ENCODE measurements at places on chromosomes 16 and 17. TPM values are rescaled to one million over a fixed set of nuclear protein-coding genes. Genes with fewer than 3 reads are reported as not detected.
A peak's percentile ranks its signal among the peaks of the same experiment; 100 is the strongest.

GRCh38 chr17:61734466-61734865 lies 128.9 kb downstream of the BRIP1 start:
- DNase-seq: no peak

DNA sequence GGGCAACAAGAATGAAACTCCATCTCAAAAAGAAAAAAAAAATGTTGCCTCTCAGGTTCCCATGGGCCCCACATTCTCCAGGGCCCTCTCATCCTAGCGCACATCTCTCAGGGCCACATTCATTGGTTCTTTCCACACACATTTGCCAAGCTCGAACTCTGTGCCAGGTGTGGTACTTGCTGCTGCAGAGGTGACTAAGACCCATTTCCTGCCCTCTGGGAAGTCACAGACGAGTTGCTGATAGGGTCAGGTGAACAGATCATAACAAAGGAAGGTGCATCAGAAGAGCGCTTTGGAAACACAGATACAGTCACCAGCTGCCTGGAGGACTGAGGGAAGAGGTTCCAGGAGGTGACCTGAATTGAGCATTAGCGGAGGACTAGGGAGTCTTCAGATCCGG lies 1.0 kb downstream of the GSDMA start:
- DNase-seq: no peak

- DNase-seq: no peak
These were observed 580.4 kb upstream of the HSBP1 start for GRCh38 chr16:83227336-83227735.

- no peak for DNase-seq
These were observed 4.4 kb upstream of the BAHCC1 start for GRCh38 chr17:81390873-81391255.

GRCh38 chr17:35291802-35292201 lies 48.9 kb downstream of the SLFN5 start:
- DNase-seq: no peak

- no peak for DNase-seq
These were observed 27.8 kb downstream of the CYB5D2 start for GRCh38 chr17:4170639-4171280.

GRCh38 chr16:12395268-12395667 lies 408.4 kb downstream of the CPPED1 start:
- no peak for DNase-seq

DNA sequence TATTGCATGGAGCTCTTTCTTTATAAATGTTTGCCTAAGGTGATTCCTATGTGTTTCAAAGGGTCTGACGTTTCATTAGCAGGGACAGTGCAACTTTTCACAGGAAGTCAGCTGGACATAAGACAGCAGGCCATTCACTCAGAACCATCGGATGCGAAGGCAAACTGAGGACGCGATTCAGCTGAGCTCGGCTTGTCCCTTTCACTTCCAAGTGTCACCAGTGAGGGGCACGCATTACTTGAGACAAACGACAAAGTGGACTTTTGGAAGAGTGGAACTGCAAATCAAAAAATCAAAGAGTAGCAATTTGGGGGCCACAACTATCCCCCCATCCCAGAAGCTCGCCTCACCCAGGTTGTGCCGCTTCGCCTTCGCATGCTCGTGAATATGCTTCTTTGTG lies 14.6 kb downstream of the USP22 start:
- no peak for DNase-seq

DNA sequence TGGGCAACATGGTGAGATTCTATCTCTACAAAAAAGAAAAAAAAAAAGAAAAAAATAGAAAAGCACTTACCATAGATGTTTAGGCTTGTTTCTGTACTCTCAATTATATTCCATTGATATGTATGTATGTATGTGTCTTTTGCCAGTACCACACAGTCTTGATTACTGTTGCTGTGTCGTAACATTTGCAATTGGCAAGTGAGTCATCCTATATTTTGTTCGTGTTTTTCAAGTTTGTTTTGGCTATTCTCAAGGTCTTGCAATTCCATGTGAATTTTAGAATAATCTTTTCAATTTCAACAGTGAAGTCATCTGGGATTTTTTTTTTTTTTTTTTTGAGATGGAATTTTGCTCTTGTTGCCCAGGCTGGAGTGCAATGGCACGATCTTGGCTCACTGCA lies 19.3 kb downstream of the SPECC1 start:
- no peak for DNase-seq

GRCh38 chr17:43644081-43644480 lies 17.6 kb downstream of the MEOX1 start:
- no peak for DNase-seq

DNA sequence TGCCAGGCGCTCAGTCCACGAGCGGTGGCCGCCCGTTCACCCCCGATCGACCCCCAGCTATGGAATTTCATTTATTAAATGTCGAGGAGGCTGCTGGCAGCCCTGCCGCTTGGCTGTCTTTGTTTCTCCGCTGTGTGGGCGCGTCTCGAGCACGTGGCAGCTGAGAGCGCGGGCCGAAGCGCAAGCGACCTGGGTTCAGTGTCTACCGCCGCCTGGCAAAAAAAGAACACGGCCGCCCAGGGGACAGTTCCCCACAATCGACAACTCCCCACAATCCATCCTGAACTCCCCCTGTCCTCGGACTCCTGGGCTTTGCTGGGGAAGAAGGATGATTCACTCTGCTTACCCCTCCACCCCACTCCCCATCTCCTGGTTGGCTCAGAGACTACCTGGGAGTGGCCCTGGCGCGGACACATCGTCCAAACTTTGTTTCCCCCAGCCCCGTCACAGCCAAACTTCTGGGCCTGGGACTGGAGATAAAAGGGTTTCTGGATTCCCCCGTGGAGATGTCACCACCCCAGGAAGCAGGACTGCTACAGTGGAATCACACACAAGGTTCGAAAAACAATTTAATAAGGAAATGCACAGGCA lies 1.7 kb upstream of the ANKRD13B start:
- peak; percentile 77 for DNase-seq

DNA sequence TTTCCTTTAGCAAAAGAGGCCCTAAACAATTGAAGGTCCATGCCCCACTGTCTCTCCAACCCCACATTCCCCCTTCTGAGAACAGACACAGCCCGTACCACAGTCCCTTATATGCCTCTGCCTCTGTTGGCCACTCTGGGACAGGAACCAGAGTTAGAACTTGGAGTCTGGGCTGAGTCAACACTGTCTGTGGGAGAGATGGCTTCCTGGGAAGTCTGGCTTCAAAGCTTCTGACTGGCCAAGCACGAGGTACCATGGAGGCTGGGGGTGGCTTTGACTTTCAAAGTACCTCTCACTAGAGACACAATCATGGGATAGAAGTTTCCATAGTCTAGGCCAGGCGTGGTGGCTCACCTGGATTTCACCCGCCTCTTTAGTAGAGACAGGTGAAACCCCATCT lies 14.9 kb upstream of the SPOP start:
- DNase-seq: no peak

DNA sequence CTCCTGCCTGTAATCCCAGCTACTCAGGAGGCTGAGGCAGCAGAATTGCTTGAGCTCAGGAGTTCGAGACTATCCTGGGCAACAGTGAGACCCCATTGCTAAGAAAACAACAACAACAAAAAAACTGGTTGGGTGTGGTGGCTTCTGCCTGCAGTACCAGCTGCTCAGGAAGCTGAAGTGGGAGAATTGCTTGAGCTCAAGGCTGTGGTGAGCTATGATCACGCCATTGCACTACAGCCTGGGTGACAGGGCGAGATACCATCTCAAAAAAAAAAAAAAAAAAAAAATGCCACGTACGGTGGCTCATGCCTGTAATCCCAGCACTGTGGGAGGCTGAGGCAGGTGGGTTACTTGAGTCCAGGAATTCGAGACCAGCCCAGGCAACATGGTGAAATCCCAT lies 34.1 kb downstream of the NME2 start:
- no peak for DNase-seq

DNA sequence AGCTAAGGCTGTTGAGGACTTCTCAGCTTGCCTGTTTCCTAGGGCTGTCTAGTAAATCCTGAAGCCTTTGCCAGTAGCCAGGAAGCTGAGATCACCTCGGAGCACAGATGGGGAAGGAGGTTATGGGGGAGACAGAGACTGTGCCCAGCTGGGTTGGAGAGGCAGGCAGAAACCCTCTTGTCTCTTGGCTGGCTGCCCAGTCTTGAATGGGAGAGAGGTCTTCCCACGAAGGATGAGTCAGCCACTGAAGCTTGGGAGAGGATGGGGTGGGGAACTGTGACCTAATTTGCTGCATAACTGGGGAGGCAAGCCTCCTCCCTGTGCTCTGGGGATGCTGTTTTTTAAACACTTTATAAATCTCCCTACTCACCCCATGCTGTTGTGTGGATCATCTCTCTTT lies 69.8 kb downstream of the SHISA9 start:
- DNase-seq: no peak

DNA sequence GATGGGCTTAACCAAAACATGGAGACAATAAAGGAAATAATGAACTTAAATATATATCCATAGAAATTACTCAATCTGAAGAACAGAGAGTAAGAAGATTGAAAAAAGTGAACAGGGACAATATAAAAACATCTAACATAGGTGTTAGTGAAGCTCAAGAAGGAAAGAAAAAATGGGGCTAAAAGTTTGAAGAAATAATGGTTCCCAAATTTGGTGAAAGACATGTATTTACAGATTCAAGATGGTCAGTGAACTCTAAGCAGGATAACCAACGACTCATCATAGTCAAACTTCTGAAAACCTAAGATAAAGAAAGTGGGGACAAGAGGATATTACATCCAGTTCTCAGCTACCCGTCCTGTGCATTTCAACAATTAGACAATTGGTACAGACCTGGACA lies 22.6 kb downstream of the SDK2 start:
- no peak for DNase-seq

CCL15 gene
- total RNA-seq: not detected

HES7 gene
- total RNA-seq: 0.61 TPM

Measured in uterus (tissue), 4 donors.